ENCODE measurements at places on chromosomes 2 and 18.

DNA sequence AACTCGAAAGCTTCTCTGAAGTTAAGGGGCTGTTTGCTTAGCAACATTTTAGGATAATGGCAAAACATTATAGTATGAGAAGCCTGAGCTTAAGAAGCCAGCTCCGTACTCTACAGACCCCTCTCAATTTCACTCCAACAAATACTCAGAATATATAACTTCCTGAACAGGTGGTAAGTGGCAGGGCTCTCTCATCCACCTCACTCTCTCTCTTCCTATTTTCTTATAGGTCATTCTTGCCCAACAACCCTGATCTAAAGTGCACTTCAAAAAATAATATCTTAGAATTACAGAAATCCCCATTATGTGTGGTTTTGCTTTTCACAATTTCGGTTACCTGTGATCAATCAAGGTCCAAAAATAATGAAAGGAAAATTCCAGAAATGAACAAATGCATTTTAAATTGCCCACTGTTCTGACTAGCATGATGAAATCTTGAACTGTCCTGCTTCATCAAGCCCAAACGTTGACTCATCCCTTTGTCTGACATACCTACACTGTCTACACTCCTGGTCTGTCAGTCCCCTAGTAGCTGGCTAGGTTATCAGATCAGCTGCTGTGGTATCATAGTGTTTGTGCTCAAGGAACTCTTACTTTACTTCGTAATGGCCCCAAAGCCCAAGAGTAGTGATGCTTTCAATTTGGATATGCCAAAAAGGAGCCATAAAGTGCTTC lies 122.8 kb upstream of the COL5A2 start:
- peak; percentile 32 for DNase-seq

- DNase-seq, result no peak
Observed at GRCh38 chr2:221895366-221896121, 323.4 kb upstream of the EPHA4 start.

DNA sequence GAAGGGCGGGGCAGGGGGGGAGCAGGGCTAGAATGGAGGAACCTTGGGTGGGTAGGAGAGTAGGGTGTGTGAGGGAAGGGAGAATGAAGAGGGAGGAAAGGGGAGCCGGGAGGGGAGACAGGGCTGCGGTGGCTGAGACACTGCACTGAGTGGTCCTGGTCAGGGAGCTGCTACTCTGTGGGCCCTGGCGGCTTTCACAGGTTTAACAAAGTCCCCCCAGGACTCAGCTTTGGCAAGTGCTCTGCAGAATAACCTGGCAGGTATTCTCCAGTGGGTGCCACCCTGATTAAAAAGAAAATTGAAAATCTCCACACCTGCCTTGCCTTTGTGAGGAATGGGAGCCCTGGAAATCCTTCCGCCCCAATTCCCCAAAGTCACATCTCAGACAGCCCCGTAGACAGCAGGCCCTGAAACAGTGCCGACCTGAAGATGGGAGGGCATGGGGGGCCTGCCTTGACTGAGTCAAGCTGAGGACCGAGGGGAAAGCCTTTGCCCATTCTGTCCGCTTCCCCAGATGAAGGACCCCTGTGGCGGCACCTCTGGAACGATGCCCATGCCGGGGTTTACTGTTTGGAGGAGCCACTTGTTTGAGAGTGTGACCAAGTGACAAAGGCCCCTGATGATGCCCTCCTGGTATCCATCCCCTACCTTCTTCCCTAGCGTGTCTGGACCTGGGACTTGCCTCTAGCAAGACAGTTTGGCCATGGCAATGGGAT lies 43.6 kb upstream of the OTOS start:
- DNase-seq, result no peak

- DNase-seq, result no peak
Observed at GRCh38 chr2:232455426-232456255, at the start of gene ALPI. Gene ALPI, plus strand, starts transcription at chr2:232456153. Its CDS starts 47 bp downstream, at chr2:232456200.

DNA sequence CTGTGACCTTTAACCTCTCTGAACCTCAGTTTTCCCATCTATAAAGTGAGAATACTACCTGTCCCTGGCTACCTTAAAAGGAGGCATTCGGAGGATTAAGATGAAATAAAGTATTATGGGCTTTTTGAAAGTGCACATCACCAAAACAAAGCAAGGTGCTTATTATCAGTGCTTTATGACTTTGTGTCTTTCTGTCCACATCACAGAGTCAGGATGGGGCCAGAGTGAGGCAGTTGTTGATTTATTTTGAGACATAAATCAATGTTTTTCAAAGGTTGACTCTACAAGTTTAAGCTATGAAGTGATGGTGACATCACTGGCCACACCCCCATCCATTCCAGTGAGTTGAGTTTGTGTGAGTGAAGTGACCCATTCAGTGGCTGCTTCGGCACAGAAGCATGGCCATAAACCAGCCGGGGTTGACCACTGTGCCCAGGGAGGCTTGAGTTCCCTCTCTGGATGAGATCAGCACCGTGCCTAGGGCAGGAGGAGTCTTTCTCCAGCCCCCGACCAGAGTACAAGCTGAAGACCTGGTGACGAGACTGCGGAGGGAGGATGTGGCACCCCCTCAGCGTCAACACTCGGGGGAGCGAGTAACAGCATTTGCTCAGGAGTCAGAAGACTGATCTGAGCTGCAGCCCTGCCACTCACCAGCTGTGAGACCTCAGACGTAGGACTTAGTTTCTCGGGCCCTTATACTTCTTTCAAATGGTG lies 89.0 kb upstream of the PPP1CB start:
- DNase-seq, result no peak

- no peak for DNase-seq
Observed at GRCh38 chr18:524466-524865, 24.0 kb upstream of the COLEC12 start.

DNA sequence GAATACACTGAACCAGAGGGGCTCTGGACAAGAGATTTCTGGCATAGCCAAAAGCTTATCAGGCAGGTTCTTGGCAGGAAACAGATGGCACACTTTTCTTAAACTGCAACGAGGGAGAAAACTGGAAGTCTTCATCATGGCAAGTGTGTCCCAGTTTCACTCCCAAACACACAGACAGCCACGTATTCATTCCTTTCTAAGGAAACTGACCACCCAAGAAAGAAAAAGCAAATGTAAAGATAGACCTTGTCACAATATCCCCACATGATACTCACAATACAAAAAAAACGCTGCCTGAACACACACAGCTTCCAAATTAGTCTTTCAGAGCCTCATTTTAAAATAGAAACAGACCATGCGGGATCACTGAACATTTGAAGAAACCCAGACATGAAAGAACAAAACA lies 40.6 kb upstream of the RTTN start:
- DNase-seq, result no peak

Measured in activated CD4-positive, alpha-beta T cell treated with anti-CD3 and anti-CD28 coated beads for 48 hours (primary cell).